Cerebellar cortex (tissue), 1 donor: ENCODE measurements at places on chromosomes 7 and 10.

DNA sequence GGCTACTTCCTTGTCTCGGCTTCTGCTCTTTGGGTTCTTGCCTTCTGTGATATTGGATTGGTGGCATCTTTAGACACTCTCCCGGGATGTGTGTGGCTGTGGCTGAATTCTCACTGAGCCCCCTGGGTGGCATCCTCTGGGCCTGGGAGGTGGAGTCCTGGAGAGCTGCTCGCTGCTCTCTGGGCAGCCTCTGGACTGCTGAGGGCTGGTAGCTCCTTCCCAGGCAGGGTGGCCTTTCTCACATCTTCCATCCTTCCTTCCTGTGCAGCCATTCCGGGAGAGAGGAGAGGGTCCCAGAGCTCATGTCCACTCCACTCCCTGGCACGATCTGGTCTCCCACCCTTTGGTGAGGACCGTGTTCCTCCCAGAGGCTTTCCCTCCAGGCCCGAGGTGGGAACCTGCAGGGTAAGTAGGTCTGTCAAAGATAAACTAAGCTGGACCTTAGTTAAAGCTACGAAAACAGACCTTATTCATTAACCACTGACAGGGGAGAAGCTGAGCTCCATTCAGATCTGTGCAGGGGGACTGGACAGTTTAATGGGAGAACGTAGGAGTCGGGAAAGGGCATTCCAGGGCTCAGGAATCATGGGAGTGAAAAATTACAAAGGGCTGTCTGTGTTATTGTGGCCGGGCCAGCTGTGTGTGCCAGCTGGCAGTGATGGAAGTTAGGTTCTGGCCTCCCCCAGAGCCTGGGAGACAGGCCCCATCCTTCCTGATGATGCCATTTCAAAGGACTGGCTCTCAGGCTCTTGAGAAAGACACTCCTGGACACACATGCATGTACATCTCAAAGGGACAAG lies 8.7 kb downstream of the ATP6V0E2 start:
- DNase-seq: peak; percentile 54

DNA sequence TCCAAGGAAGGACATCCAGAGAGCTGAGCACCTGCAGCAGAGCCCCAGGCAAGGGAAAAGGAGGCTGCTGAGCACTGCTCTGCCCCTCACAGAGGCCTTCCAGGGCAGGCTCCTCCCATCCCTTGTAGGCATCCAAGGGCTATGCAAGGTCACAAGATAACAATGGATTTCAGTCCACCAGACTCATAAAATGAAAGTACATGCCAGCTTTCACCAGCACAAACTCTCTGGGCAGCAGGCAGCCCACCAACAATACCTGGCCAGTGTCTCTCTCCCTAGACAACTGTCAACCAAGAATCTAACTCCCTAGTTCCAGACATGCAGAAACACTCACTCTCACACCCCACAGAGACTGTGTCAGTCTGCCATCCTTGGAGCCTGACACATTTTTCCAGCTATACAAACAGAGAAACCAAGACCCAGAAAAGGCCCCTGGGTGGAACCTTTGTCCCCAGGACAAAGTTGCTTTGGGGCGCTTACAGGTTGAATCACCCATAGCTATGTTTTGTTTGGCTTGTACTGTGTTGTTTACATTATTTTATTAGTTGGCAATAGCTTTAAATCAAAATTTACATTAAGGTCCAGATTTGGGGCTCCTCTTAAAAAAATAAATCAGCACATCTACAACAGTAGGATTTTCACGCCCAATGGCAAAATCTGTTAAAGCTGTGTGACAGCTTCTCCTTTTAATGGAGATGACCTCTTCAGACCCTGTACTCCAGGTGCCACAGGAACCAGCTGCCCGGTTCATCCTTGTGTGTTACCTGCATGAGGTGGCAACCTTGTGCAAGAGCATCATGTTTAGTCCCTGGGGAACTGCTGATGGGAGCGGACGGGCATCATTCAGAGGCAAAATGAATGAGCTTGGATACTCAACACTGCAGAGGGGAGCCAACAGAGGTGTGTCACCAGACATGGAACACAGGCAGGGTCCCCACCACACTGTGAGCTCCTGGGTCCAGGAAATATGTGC lies 5.2 kb downstream of the GRID1 start:
- no peak for DNase-seq

DNA sequence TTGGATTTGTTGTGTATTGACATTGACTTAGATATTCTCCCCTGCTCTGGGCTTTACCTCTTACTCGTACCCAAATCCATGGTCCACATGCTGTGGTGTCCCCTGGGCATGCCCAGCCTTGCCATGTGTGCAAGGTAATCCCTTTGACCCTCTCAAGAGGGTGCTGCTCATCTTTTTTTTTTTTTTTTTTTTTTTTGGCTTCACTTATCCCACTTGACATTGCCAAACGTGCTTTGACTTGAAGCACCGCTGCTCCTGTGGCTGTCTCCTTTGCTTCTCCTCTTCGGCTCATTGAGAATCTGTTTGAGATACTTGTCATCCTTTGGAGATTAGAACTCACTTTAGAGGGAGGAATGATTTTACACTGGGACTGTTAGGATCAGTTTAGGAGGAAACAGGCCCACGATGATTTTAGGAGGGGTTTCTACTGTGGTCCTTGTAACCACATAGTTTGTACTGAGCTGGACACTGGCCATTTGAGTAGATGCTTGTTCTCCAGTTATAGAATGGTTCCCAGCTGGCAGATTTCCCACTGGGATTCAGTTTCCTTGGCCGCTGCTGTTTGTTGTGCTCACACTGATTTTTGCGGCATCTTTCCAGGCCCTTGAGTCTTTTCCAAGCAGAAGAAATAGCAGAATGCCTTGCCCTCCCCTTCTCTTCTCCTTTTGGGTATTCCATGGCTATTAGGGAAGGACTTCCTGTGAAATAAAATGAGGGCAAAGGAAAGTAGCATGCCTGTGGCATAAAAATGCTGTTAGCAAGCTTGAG lies 184.8 kb downstream of the AUTS2 start:
- DNase-seq: peak; percentile 80

DNA sequence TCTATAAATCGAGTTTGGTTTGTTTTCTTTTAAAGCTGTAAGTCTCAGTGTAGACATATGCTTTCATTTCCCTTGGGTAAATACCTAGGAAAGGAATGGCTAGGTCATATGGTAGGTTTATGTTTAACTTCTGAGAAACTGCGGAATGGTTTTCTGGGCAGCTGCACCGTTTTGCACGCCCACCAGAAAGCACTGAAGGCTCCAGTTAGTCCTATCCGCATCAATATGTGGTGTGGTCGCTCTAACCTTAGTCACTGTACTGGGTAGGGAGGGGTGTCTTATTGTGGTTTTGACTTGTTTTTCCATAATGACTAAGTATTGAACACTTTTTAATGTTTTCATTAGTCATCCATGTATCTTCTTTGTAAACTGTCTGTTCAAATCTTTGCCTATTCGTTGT lies 279.5 kb upstream of the AKR1E2 start:
- DNase-seq: no peak

- DNase-seq: no peak
Measured at GRCh38 chr10:107169516-107169915, 5.0 kb upstream of the SORCS1 start.

DNA sequence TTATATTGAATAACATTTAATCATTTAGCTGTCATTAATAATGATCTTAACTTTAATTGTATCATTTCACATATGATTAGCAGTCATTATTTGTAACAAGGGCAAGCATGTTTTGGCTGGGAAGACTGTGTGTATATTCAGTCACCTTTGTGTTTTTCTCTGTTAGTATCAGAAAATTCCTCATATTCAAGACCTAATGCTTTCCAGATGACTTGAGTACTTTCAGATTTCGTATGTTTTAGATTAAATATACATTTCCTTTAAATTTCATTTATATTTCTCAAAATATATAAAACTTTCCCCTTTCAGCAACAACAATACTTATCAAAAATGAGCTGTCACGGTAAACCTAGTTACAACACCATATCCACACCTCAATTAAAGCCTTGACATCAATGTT lies 6.3 kb upstream of the CACNA2D1 start:
- DNase-seq: no peak

GRCh38 chr10:80497187-80498077 lies 40.3 kb upstream of the SH2D4B start:
- no peak for DNase-seq

DNA sequence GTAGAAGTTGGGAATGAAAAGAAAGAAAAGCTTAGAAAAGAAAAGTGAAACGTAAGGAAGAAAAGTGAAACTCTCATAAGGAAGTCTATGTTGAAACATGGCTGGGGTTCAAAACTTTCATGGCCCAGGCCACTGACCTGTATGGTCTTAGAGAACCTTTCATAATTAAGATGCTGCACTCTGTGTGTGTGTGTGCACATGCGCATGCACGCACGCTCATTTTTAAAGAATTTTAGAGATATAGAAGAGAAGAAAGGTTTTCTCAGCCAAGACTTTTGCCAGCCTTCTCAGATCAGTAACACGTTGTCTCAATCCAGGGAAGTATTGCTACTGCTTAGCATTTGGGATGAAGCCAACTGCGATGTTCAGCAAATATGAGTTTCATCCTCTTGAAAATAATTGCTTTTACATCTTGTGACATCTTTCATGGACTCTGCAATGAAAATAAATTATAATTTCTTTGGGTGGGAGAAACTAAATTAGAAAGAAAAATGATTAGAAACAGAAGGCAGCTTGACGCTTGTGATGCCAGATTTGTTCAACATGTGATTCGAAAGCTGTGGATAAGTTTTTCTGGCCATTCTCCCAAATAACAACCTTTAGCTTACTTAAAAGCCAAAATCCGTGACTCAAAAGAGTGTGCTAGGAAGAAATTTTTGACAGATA lies 16.2 kb upstream of the SLC26A4 start:
- DNase-seq: no peak

- DNase-seq: no peak
Measured at GRCh38 chr7:87110778-87111177, 41.5 kb upstream of the DMTF1 start.

DNA sequence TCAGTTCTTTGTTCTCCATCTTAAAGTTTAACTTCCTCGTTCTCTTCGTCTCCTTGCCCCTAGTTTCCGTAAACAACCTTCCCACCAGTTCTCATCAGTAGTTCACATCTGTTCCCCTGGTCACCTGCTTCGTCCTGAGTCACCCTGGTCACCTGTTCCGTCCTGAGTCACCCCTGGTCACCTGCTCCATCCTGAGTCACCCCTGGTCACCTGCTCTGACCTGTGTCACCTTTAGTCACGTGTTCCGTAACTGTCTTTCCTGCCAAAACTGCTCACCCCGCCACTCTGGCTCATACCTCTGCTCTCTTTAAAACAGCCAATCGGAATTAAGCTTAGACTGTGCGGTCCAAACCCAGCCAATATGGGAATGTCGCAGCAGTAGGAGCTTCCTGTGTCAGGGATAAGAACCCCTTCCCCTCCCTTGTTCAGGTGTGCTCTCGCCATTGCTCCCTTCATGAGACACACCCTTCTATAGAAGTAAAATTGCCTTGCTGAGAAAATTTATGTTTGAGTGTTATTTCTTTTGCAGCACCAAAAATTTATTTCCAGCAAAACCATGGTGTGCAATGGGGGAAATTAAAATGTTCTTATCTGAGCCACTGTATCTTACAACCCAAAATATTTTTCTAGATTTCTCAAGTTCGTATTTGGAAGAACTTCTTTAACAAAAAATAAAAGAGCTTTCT lies 112.2 kb downstream of the VIM start:
- no peak for DNase-seq

DNA sequence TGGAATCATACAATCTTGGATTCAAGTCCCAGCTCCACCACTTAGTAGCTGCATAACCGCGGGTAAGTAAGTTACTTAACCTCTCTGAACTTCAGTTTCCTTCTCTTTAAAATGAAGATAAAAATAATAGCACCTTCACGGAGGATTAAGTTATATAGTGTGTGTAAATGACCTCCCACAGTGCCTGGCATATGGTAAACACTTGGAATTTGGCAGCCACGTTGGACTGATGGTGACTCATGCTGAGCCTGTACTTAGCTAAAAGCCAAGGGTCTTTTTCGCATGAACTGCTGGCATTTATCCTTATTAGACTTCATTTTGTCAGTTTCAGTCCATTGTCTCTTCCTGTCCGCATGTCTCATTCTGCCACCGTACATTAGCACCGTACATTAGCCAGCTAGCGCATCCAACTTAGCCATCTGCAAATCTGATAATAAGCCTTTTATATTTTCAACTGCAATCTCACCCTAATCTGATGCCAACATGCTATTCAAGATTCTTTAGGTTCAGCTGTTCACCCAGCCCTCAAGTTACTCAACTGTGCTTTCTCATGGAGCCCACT lies 11.2 kb downstream of the SLC13A4 start:
- peak; percentile 97 for DNase-seq

- DNase-seq: no peak
Measured at GRCh38 chr10:26457088-26457487, 18.9 kb downstream of the APBB1IP start.

DNA sequence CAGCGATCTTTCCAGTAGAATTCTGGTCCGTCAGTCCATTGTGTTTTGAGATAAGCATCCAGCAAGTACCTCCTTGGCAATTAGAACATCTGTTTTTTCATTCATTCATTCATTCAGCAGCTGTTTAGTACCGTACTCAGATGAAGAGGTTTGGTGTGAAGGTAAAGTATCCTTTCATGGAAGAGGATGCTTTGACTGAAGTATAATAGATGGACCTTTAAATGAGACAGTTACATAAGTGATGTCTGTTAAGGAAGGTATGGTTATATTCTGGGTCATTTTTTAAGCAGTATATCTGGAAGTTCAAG lies 1.2 kb downstream of the MAPK8 start:
- DNase-seq: no peak

GRCh38 chr7:111910656-111911055 lies 295.5 kb downstream of the DOCK4 start:
- DNase-seq: peak; percentile 11

GRCh38 chr7:107034553-107034952 lies 10.0 kb upstream of the PRKAR2B start:
- no peak for DNase-seq

DNA sequence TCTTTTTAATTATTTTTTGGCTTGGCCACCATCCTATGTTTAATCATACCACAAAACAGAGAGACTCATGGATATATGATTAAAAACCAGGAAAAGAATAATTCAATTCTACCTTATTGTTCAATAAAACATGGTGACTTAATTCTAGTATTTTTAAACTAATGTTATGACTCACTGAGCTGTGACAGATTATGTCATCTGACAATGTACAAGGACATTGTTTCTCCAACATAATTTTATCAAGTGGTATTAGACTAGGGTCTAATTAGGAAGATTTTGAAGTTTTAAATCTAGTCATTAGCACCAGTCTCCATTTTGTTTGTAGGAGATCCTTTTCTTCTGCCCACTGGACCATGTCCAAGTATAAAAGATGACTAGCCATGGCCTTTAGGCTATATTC lies 199.3 kb upstream of the MDFIC start:
- DNase-seq: no peak

GRCh38 chr7:921071-921461 lies 33.4 kb downstream of the ADAP1 start:
- no peak for DNase-seq

- no peak for DNase-seq
Measured at GRCh38 chr7:129832701-129833227, 120.0 kb downstream of the UBE2H start.
